Endodermal cell (in vitro differentiated cells): ENCODE measurements at places on chromosomes 4 and X. TPM values are rescaled to one million over a fixed set of nuclear protein-coding genes. Genes with fewer than 3 reads are reported as not detected.

DNA sequence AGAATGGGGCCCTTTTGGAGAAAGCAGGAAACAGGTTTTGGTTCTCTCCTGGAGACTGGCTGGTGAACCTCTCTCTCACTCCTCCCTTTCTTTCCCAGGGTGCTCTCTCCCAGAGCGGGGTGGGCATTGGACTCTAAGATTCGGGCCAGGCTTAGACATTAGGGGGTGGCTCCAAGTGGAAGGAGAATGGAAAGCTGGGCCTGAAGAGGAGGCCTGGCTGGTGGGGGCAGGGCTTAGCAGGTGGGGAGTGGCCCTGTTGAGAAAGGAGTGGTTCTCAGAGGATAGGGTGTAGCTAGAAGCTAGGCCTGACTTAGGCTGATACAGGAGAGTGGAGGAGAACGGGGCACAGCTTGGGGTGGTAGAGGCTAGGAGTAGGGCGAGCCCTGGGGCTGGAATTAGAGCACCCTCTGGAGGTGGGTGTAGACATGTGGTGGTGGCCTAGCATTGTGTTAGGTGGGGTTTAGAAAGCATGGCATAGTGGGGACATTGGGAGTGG, 5.7 kb downstream of the PLP2 start:
- DNase-seq: no peak

DNA sequence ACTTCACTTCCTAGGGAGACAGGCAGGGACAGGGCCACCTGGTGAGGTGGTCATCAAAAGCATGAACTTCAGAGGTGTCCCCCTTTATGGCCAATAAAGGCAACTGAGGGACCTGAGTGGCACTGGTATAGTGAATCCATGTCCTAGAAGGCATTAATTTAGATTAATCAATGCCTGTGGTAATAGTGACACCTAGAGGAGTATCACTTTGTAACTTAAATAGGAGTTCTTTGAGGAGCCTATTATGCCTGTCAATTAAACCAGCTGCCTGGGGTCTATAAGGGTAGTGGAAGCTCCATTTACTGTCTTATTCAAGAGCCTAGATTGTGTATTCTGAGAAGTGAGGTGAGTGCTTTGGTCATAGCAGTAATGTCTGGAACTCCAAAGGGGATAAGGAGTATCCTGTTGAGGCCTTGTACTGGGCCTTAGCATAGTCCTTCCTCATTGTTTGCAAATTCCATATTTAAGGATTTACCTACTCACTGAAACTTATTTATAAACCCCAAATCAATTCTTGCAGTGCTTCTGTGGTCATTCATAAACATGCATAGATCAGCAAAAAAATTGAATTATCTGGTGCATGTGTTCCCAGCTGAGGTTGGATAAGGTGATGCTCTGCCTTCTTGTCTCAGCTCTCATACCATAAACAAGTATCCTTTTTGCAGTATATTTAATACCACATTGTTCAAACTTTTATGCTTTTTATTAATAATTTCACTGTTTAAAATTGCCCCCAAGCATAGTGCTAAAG, 213.8 kb upstream of the RADX start:
- DNase-seq: no peak

DNA sequence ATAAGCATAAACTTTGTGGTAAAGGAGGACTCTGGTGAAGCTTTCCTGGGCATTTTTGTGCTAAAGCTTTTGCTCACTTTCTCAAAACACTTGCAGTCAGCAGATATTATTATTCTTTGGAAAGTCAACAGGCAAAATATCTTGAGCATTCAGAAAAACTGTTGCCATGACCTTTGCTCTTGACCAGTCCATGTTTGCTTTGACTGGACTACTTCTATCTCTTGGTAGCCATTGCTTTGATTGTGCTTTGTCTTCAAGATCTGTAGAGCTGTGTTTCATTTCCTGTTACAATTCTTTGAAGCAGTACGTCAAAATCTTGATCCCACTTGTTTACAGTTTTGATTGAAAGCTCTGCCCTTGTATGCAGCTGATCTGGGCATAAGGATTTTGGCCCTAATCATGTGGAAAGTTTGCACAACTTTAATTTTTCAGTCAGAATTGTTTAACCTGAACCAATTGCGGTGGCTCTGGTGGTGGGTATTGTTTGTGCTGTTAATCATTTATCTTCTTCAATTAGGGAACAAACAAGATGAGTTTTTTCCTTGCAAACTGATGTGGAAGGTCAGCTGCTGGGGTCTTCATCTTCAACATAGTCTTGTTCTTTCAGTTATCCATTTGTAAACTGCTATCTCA, 121.5 kb upstream of the NUDT6 start:
- DNase-seq: no peak

- DNase-seq: no peak
Observed at GRCh38 chr4:139794158-139794954, 128.7 kb downstream of the MGST2 start.

GRCh38 chr4:81516241-81516640, 44.5 kb upstream of the RASGEF1B start:
- DNase-seq: no peak

- no peak for DNase-seq
Observed at GRCh38 chr4:35201403-35201802, 1042.9 kb downstream of the ARAP2 start.

DNA sequence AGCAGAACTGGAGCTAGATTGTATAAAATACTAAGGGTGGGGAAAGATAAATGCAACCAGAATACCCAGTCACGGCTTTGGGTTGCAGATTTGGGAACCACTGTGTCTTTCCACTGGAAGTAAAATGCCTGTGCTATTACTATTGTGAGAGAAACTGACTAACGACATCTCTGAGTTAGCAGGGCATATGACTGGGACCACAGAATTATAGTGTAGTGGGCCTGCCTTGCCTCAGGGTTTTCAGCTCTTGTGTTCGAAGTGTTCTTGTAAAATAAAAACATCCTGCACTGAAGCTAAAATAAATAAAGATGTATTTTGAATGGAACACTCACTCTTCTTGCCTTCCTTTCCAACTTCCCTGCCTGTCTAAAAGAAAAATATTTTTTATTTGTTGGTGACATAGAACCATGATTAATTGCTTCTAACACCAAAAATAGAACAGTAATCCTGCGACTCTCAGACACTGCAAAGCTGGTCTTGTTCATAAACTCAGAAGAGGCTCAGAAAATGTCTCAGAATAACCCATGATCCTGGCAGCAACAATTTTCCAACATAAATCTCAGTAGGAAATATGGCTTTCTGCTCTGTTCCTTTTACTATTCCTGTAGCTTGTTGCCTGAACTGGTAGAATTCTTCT, 104.2 kb downstream of the FAM47B start:
- no peak for DNase-seq

- no peak for DNase-seq
Observed at GRCh38 chr4:120472447-120473131, 405.9 kb upstream of the MAD2L1 start.

DNA sequence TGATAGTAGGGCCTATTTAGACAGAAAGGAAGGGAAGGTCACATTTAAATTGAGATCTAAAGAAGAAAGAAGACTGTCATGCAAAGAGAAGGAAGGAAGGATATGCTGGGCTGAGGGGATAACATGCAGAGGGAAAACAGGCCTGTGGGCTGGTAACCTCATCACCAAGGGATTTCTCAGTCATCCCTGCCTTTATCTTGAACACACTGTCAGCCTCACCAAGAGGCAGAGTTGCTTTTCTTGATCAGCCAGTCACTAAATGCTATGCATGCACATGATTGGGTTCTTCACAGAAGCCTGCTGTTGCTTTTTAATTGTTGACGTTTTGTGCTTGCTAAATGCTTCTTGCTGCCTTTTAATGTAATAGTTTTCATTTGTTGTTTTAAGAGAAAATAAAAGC, 113.0 kb downstream of the ARHGAP24 start:
- DNase-seq: no peak

DNA sequence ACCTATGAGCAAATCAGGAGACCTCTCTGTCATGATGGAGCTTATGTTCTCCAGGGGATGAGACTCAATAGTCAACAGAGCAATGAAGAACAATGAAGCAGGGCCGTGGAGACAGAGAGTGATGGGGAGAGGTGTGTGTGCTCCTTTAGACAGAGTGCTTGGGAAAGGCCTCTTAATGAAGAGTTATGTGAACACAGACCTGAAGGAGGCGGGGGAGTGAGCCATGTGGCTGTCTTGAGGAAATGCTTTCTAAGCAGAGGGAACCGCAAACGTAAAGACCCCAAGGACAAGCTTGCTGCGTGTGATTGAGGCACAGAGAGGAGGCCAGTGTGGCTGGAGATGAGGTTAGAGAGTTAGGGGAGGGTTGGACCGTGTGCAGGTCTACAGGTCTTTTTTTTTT, 53.1 kb downstream of the CHRNA9 start:
- DNase-seq: peak; percentile 68

GRCh38 chrX:67961516-67961915, 417.7 kb downstream of the AR start:
- DNase-seq: no peak

DNA sequence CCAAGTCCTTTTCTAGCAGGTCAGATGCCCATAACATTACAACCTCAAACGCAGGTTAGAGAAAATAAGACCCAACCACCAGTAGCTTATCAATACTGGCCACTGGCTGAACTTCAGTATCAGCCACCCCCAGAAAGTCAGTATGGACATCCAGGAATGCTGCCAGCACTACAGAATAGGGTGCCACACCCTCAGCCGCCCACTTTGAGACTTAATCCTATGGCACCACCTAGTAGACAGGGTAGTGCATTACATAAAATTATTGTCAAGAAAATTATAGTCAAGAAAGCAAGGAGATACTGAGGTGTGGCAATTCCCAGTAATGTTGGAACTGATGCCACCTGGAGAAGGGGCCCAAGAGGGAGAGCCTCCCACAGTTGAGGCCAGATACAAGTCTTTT, 19.9 kb upstream of the TRIM61 start:
- no peak for DNase-seq

- DNase-seq: no peak
Observed at GRCh38 chr4:140185412-140186081, 31.6 kb upstream of the MAML3 start.

The ALG13 gene
- total RNA-seq: 34.2 to 42.7 TPM (median 38.6 TPM) in 3 replicates

The CDX4 gene
- not detected in 3 replicates for total RNA-seq

The RAB33A gene
- 0.25 TPM in 1 of 2 replicates, not detected in the other for total RNA-seq

The CENPVL1 gene
- total RNA-seq: 0.45 to 0.55 TPM (median 0.53 TPM) in 3 replicates

The SFRP2 gene
- 69.1 and 91.2 TPM in 2 replicates for total RNA-seq

The MSN gene
- 188 and 193 TPM in 2 replicates for total RNA-seq

The PPARGC1A gene
- total RNA-seq: 8.9 and 10.7 TPM in 2 replicates

The CTAG1B gene
- total RNA-seq: not detected in 2 replicates

The GATA1 gene
- total RNA-seq: not detected in 2 replicates
